NT2/D1 (cell line): ENCODE measurements at places on chromosomes 12 and 14.

- no peak for DNase-seq
Measured at GRCh38 chr12:123237646-123238329, 4.6 kb downstream of the MTRFR start.

DNA sequence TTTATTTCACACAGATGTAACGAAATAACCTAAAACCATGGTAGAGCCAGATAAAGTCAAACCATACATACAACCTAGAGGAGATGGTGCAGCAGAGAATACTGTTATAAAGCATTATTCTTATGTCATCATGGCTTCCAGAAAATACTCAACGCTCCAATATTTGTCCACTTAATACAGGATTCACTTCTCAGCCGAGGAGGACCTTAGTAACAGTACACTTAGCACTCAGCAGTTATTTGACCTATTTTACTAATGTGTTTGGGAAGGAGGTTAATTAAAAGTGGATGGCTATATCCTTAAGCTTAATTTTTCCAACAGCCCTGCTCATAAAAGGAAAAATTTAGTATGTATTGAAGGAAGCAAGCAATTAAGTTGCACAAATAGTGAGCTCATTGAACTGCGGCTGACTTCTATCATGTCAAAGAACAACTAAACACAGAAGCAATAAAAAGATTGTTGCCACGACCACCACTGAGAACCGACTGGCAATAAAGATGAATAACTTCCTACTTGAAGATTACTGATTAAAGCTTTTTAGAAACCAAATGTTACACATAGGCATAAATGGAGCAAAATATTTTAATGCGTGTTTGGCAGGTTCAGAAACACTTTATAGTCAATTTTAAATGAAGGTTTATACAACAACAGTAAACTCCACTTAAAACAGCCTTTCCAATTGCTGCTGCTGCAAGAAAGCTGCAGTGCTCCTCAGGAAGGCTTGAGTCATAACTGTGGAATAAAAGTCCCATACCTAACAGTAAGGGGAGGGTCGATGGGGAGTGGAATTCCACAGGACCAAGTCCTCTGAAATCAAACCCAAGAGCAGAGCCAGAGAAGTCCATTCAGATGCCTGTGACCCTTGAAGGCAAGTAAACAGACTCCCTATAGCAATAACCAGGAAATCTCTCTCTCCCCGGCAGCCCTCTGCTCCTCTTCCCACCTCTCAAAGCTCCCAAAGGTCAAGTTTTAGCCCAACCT lies 218.9 kb upstream of the CDKN3 start:
- DNase-seq, result no peak

DNA sequence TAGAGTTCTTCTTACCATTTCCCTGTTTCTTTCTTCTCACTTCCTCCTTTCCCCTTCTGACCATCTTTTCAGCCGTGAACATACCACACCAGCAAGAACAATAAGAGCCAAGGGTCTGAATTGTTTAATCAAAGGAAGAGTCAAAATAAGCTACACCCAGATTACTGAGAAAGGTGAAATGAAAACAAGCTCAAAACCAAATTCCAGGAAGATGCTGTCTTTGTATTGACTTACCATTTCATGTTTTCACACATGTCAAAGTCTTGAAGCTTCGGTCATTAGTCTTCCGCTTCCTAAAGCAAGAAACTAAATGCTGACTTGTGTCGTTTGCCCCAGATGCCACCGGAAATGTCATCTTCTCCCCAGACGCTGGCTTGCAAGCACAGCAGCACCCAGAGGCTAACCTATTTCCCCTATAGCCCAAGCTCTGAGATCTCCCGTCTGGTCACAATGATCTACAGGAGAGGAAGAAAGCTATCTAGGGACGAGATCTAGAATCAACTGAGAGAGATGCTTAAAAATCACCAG lies 136.5 kb upstream of the AMIGO2 start:
- no peak for DNase-seq

DNA sequence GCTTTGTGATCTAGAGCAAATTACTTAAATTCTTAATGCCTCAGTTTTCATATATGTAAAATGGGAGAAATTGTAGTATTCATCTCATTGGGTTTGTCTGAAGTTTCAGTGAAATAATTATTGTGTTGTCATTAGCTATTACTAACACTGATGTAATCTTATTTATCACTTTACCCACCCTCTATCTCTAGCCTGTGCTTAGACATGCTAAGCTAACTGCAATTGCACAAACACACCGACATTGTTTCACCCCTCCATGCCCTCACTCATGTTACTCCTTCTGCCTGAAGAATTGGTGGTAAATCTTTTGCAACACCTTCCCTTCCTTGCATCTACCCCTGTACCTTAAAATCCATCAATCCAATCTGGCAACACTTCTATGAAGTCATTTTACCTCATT lies 241.6 kb downstream of the BCAT1 start:
- DNase-seq, result no peak

- no peak for DNase-seq
Measured at GRCh38 chr14:90804292-90805083, 11.7 kb downstream of the TTC7B start.
